Pons (tissue), 1 donor: ENCODE measurements at places on chromosomes 7 and 10.

DNA sequence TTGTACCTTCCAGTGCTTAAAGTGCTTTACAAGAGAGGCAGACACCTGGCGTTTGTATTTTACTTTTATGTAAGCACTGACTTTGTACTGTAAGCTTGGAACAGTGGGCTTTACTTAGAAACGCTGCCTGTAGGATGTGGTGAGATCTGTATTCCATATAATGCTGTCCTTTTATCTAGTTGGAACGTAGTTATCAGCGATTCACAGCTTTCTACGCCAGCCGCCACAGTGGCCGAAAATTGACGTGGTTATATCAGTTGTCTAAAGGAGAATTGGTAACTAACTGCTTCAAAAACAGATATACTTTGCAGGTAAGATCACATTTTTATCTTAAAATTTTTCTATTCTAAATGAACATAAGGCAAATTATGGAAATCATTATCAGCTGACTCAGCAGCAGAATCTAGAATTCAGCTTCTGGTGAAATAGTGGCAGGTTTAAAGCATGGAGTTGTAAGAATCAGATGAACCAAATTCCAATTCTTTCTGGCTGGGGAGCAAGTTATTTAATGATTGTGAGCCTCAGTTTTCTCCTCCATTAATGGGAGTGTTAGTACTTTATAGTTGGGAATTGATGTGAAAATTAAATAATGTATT, 91.5 kb downstream of the CUL1 start:
- no peak for DNase-seq

GRCh38 chr7:6709808-6710207, 3.1 kb upstream of the ZNF12 start:
- DNase-seq = no peak

- DNase-seq = no peak
Measured at GRCh38 chr10:28305553-28305952, 2.7 kb upstream of the MPP7 start.

- no peak for DNase-seq
Measured at GRCh38 chr10:101613646-101614045, 25.5 kb downstream of the DPCD start.

GRCh38 chr7:20228654-20229053, 11.5 kb upstream of the MACC1 start:
- no peak for DNase-seq

DNA sequence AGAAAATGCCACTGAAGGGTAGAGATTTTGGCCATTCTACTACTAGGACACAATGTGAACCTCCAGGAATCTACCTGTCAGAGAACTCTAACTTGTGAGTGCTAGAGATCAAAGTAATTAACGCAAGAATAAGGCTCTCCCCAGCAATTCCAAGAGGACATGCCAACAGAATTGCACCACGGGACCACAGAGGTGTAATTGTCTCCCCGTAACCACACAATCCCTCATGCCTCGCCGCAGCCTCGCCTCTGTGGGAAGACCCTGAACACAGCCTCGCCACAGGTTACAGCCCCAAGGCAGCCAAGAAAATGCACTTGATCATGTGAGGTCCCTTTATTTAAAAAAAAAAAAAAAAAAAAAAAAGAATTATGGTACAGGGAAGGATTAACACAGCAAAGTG, 29.5 kb downstream of the CDCA7L start:
- no peak for DNase-seq

DNA sequence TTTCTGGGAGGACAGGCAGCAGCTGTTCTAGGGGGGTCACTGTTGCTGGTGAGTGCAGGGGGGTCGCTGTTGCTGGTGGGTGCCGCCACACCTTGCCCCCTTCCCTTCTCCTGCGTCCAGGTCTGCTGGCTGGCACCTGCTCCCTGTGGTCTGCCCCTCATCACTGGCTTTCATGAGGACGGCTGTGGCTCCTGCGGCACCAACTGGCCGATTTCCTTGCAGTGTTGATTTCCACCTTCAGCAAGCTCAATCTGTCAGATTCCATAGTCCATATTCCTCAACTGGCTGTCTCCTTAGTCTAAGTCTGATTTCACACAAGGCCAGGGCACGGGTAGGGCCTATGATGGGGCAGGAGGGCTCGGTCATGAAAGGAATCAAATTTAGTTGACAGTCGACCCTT, 23.4 kb upstream of the GRB10 start:
- no peak for DNase-seq

DNA sequence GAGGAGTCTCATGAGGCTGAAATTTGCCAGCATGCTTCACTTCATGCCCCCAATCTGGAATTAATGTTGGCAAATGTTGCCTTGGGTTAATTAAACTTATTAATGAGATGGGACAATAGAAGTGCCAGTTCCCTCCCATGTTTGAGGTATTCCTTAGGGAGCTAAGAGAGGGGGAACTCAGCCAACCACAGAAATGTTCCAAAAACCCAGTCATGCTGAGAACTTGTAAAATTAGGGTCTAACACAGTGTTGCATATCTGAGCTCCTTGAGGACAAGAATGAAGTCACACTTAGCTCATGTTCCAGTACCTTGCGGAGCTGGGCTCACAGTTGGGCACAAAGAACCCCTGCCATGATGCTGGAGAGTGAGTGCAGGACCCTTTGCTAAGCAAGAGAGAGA, 89.4 kb downstream of the OAT start:
- no peak for DNase-seq

GRCh38 chr10:99042051-99042771, 193.4 kb downstream of the HPSE2 start:
- no peak for DNase-seq

DNA sequence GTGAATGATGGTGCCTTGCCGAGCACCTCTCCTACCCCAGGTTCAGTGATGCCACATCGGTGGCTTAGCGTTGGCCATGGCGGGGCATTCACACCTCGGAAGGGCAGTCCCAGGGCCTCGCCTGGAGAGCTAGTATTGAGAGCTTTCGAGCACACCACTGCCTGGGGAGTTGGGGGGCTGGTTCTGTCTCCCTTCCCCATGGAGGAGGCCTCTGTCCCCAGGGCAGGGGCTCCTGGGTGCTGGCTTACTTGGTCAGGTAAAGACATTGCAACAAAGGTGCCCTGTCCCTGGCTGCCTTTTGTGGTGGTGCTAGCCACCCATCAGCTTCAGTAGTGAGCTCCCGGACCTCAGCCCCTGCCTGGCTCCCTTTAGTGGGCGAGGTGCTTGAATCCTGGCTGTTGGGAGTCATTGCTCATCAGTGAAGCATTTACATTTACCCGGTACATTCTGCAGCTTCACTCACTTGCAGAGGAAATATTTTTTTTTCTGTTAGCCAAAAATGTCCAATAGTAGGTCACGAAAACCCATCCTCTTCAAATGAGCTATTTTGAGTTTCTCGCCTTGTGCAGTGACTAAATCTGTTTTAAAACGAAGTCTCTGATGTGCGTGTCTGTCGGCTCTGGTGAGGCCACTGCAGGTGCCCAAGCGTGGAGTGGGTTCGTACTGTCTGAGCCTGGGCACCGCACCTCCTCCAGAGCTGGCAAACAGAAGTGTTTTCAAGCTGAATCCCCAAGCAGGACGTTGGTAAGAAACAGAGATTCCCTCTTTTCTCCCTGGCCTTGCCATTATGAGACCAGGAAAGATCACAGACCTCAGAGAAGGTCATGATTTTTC, 95.5 kb downstream of the INPP5A start:
- DNase-seq = no peak
